Cardiac septum (tissue), 1 donor: ENCODE measurements at places on chromosomes 3 and 15.

DNA sequence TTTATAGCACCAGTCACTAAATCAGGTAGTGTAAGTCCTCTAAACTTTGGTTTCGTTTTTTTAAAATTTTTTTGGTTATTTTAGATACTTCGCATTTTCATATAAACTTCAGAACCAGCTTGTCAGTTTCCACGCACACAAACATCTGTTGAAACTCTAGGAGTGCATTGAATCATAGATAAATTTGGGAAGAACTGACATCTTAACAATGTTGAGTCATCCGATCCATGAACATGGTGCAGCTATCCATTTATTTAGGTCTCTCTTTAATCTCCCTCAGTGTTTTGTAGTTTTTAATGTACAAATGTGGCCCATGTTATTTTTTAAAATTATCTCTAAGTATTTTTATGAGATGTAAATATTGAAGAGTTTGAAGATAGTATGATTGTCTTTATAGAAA lies 17.7 kb downstream of the TICRR start:
- no peak for DNase-seq

DNA sequence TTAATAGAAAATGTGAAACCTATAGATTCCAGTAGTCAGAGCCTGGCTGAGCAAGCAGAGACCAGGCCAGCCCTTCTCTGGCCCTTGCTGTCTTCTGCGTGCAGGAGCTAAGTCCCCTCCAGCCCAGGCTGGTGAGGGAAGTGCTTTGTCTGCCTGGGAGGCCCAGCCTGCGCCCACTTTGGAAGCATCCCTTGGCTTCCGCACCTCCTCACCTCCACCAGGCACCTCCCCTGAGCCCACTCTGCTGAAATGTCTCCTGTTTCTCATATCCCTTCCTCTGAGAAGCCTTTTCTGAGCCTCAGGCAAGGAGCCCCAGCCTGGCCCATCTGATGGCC lies 45.3 kb downstream of the ALDH1L1 start:
- DNase-seq = peak; percentile 68

- DNase-seq = peak; percentile 63
Observed at GRCh38 chr3:42492508-42493080, 9.8 kb upstream of the VIPR1 start.

- DNase-seq = no peak
Observed at GRCh38 chr3:38843898-38844297, 27.9 kb upstream of the SCN10A start.

- DNase-seq = no peak
Observed at GRCh38 chr3:151538456-151539393, 77.9 kb upstream of the IGSF10 start.

DNA sequence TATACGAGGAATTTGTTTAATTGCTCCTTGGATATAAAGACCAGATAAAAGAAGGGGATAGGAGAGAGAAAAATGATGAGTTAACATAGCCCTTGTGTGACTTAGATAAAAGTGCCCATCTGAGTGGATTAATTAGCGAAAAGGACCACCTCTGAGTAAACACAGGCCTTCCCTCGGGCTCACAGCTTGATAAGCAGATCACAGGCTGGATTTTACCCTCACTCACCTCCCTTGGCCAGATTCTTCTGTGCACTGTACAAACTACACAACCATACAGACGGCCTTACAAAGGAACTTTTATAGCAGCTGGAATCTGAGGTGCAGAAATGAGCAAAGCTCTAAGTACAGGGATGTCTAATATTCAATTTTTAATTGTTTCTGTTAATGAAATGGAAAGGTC lies 112.4 kb upstream of the STT3B start:
- no peak for DNase-seq
